Kidney capillary endothelial cell (primary cell): ENCODE measurements at places on chromosomes 16 and 17.

- DNase-seq, result no peak
Observed at GRCh38 chr17:45224671-45225050, 3.0 kb downstream of the FMNL1 start.

GRCh38 chr17:882827-883585 is 96.6 kb downstream of the NXN start:
- no peak for DNase-seq

GRCh38 chr16:73713251-73713650 is 583.4 kb upstream of the PSMD7 start:
- no peak for DNase-seq

- DNase-seq, result no peak
Observed at GRCh38 chr16:411576-412265, 10.0 kb downstream of the DECR2 start.

DNA sequence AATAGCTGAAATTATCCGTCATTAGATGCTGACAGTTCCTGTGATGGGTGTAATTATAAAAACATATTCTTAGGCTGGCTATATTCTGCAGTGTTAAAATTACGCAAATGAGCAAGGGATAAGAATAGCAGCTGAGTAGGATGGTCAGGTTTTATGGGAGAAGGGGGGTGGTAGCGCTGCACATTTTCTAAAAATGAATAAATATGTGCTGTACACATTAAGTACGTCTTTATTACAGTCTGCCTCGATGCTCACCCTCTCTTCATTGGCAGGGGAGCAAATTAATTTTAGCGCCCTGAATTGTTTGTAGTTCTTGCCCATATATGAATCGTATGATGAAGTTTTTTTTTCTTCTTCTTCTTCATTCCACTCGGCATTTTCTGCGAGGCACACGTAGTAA is 244.2 kb downstream of the SNX29 start:
- DNase-seq, result no peak
